Activated T-helper 2 cell treated with anti-CD3 and anti-CD28 coated beads, Interferon-gamma antibody, Interleukin-2, Interleukin-4, amounts not matched to agents 10 μg/mL and 5 μg/mL and 100 μg/mL, durations not matched to agents 14 hours and 24 hours and 36 hours (primary cell): ENCODE measurements at places on chromosomes 4 and X. TPM values are rescaled to one million over a fixed set of nuclear protein-coding genes. Genes with fewer than 3 reads are reported as not detected.
A peak's percentile ranks its signal among the peaks of the same experiment; 100 is the strongest.

DNA sequence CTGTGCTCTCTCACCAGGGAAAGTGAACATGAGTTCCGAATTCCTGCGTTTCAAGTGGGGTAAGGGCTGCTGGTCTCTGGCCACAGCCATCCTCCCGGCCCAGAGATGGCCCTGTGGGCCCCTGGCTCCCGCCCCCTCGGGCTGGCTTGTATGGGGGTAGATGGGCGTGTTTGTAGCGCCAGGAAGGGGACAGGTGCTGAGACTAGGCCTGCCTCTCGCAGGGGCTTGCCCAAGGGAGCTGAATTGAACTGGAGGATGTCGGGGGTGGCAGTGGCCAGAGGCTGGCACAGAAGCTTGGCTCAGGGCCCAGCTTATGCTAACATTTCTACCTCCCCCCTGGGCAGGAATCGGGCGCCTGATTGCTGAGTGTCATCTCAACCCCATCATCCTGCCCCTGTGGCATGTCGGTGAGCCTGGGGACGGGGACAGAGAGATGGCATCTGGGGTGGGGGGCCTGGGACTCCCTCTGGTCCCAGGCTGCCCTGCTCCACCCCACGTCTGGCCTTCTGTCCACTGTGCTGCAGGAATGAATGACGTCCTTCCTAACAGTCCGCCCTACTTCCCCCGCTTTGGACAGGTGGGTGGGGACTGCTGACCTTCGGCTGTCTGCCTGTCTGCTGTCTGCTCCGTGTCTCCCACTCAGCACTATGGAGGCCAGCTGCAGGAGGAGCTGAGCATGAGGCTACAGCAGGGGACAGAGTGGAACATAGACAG, 8.5 kb downstream of the TAFAZZIN start:
- H3K27ac ChIP-seq = no peak overlapping the region
- peaks cover 15% of the 10 kb centered on the region for H3K36me3 ChIP-seq
- no peak overlapping the region for H3K4me3 ChIP-seq
- H3K4me1 ChIP-seq = no peaks in the 10 kb centered on the region

- H3K36me3 ChIP-seq = no peaks in the 10 kb centered on the region
- peaks cover 15% of the 10 kb centered on the region for H3K4me1 ChIP-seq
- no peak overlapping the region for H3K27ac ChIP-seq
- peaks cover 28% of the 10 kb centered on the region for H3K27me3 ChIP-seq
- DNase-seq = no peak
Measured at GRCh38 chr4:6338951-6339817, 69.5 kb downstream of the WFS1 start.

The ACE2 gene
- not detected in 2 replicates for total RNA-seq

The GPR82 gene
- total RNA-seq = 0.14 TPM in 1 of 2 replicates, not detected in the other

- no peaks in the 10 kb centered on the region for H3K27me3 ChIP-seq
- H3K36me3 ChIP-seq = no peaks in the 10 kb centered on the region
- no peaks in the 10 kb centered on the region for H3K4me1 ChIP-seq
- no peak overlapping the region for H3K27ac ChIP-seq
Measured at GRCh38 chr4:12042818-12043217, 614.1 kb upstream of the HS3ST1 start.

DNA sequence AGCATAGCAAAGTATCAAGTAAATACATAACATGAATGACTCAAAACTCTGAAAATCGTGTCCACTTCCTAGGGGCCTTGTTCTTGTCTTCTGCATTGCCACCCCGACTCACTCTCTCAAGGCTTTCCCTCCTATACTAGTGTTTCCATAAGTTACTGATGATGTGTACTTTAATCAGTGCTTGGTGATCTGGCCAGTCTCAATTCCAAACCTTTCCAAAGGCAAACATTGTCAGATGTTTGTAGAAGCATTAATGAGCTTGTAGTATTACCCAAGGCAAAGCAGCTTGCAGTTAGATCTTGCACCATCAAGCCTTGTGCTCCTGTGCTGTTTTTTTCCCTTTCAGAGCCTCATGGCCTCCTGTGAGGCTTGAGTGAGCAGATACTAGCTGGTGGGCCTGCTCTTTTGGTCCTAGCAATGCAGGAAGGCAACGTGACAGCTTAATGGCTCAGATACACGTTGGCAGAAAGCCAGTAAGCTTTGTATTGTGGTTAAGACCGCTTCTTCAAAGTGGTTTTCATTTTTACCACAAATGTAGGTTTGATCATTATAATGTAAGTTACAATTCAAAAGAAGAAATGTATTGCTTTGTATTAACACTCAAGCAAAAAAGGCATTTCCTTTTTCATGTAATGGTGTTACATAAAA, 51.8 kb downstream of the RBPJ start:
- H3K4me3 ChIP-seq = peak overlapping the region; percentile 3
- H3K27ac ChIP-seq = peak overlapping the region; percentile 56
- no peaks in the 10 kb centered on the region for H3K27me3 ChIP-seq
- peaks cover 72% of the 10 kb centered on the region for H3K4me1 ChIP-seq

DNA sequence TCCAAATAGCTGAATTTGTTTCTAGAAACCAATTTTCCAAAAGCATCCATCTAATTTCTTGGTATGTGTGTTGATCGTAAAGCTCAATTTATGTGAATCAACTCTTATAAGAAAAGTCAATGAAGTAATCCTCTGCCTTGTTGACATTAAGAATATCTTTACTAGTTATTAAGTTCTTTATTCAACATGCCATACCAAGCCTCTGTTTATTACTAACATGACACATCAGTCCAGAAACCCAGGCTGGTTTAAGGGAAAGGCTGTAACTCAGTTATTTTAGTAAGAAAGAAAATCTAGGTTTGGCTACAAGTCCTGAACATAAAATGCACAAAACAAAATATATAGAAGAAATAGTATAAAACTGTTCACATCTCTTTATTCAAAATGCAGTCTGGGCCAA, 48.0 kb downstream of the KLHL34 start:
- no peak overlapping the region for H3K4me3 ChIP-seq
- no peaks in the 10 kb centered on the region for H3K27me3 ChIP-seq
- H3K36me3 ChIP-seq = peaks cover 9% of the 10 kb centered on the region
- no peak for DNase-seq
- H3K4me1 ChIP-seq = no peaks in the 10 kb centered on the region

DNA sequence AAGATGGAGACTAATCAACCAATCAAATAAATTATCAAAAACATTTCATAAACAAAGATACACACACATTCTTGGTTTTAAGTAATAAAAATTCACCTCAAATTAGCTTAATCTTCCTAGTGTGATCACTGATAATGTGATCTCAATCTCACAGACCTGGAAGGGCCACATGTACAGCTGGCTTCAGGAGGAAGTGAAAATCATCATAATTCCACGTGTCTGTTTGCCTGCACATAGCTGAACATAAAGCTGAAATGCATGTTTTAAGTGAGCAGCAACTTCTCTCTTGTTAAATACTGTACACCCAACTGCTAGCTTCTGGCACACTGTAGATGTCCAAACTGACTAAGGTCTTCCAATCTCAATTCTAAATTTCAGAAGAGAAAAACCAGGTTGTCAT, 53.8 kb downstream of the ARHGAP6 start:
- no peak overlapping the region for H3K4me3 ChIP-seq
- H3K36me3 ChIP-seq = no peaks in the 10 kb centered on the region
- H3K27ac ChIP-seq = no peak overlapping the region
- DNase-seq = no peak

- H3K27ac ChIP-seq = no peak overlapping the region
Measured at GRCh38 chr4:142281999-142282398, 564.1 kb downstream of the INPP4B start.

- no peaks in the 10 kb centered on the region for H3K36me3 ChIP-seq
- no peak overlapping the region for H3K27ac ChIP-seq
- H3K4me3 ChIP-seq = no peak overlapping the region
- no peaks in the 10 kb centered on the region for H3K4me1 ChIP-seq
- H3K27me3 ChIP-seq = no peaks in the 10 kb centered on the region
Measured at GRCh38 chr4:148704291-148704690, 262.1 kb upstream of the NR3C2 start.

The CT83 gene
- total RNA-seq = not detected in 2 replicates

DNA sequence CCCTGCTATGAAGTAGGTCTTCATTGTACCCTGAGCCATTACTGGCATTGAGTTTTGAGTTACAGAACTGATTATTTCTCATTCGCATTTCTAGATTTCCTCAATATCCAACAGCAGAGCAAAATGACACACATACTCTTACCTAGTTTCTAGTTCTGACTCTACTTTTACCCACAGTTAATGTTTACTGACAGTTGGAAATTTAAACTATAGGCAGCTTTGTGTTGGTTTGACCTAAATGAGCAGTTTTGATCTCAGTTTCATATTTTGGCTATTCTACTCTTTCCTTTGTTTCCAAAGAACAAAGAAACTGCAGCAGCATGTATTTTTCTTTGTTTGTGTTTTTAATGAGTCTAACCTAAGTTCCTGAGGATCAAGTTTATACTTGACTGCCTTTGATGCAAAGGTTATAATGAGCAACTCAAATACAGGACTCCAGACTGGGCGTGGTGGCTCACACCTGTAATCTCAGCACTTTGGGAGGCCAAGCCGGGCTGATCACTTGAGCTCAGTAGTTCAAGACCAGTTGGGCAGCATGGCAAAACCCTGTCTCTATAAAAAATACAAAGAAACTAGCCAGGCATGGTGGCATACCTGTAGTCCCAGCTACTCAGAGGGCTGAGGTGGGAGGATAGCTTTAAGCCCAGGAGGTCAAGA, 30.4 kb downstream of the TXK start:
- no peaks in the 10 kb centered on the region for H3K36me3 ChIP-seq
- no peaks in the 10 kb centered on the region for H3K27me3 ChIP-seq
- DNase-seq = no peak
- peak overlapping the region; percentile 54 for H3K27ac ChIP-seq

DNA sequence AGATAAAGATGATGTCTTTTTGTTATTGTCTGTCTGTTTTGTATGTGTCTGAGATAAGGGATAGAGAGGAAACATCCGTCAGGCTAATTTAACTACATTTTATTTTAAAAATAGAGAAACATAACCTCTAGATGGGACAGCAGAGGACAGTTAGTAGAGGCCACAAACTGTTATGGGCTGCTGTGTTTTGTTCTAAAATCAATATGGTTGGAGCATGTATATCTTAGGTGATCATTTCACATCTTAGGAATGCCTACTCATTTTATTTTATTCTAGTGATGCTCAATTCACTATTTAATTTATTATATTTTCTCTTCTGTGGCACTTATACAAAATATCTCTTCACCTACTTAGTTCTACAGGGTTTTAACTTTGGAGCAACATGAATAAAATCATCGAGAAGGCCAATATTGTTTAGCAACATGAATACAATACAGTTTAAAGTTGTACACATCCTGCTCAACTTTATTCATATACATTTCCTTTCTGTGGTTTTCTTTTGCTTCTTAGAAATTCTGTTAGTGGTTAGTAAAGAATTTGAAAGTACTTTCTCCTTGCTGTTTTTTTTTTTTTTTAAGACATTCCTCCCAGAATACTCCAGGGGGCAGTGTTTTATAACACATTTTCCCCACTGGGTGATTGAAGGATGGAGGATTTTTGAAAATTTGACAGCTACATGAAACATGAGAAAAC, 392.9 kb downstream of the UNC5C start:
- no peak for DNase-seq
- H3K36me3 ChIP-seq = no peaks in the 10 kb centered on the region
- peak overlapping the region; percentile 78 for H3K27ac ChIP-seq

- H3K27me3 ChIP-seq = no peaks in the 10 kb centered on the region
- no peak overlapping the region for H3K4me3 ChIP-seq
- no peak for DNase-seq
- H3K27ac ChIP-seq = no peak overlapping the region
- H3K4me1 ChIP-seq = no peaks in the 10 kb centered on the region
Measured at GRCh38 chrX:113274791-113275190, 434.2 kb upstream of the AMOT start.

The TCEAL6 gene
- total RNA-seq = not detected in 2 replicates

GRCh38 chrX:129701624-129702069, 37.1 kb upstream of the XPNPEP2 start:
- DNase-seq = no peak
- H3K4me1 ChIP-seq = no peaks in the 10 kb centered on the region
- no peak overlapping the region for H3K27ac ChIP-seq

The HMX1 gene
- not detected in 2 replicates for total RNA-seq

The SMR3B gene
- total RNA-seq = not detected in 2 replicates

- DNase-seq = no peak
- H3K27me3 ChIP-seq = peaks cover 5% of the 10 kb centered on the region
Measured at GRCh38 chr4:24650849-24651640, 66.7 kb upstream of the DHX15 start.

DNA sequence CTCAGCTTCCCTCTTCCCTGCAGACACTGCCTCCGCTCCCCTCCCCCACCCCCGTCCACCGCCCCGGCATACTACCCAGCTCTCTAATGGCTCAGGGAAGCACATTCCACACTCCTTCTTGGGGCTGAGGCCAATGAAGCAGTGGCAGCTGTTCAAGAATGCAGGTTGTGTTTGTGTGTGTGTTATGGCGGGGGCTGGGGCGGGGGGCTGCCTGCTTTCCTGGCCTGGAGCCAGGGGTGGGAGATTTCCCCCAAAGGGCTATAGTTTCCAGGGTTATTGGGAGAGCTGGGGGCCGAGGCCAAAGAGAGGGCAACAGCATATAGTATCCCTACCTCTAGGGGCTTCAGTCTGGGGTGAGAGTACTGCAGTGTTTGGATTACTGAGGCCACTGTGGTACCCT, 149.4 kb downstream of the EFNB1 start:
- H3K36me3 ChIP-seq = no peaks in the 10 kb centered on the region
- H3K27me3 ChIP-seq = no peaks in the 10 kb centered on the region
- DNase-seq = no peak

The GYPA gene
- not detected in 2 replicates for total RNA-seq

DNA sequence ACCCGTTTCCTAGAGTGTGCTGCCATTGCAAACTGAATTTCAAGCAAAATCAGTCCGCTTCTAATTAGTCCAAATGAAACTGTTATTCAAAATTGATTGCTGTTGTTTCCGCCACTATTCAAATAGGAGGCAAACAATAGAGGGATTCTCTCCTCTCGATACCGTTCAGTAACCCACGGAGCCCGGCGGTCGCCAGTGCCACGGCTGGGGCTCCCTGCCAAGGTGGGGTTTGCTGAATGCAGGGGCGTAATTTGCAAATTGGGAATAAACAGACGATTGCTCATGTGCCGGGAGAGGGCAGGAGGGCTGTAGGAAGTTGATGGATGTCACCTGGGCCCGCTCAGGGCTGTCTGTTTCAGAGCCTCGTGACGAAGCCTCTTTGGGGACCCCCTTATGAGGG, 8.8 kb downstream of the ADRA2C start:
- no peak overlapping the region for H3K27ac ChIP-seq
- no peaks in the 10 kb centered on the region for H3K36me3 ChIP-seq
- no peaks in the 10 kb centered on the region for H3K4me1 ChIP-seq
- H3K4me3 ChIP-seq = no peak overlapping the region
